ENCODE measurements at places on chromosomes 1 and 21.

GRCh38 chr1:36475341-36475740 is 7.4 kb downstream of the CSF3R start:
- DNase-seq: no peak

DNA sequence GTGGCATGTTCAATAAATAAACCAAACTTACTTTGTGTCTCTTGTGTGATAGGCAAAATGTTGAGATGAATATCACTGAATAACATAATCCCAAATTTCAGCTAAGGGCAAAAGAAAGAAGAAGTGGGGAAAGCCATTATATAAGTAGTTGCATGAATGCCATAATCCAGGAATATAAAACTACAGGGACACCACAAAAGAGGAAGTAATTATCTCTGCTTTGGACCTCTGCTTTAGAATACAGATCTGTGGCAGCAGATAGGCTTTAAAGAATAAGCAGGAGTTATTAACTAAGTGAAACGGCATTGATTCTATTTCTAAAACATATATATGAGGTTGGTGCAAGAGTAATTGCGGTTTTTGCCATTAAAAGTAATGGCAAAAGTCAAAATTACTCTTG is 288.5 kb upstream of the SNX7 start:
- no peak for DNase-seq

DNA sequence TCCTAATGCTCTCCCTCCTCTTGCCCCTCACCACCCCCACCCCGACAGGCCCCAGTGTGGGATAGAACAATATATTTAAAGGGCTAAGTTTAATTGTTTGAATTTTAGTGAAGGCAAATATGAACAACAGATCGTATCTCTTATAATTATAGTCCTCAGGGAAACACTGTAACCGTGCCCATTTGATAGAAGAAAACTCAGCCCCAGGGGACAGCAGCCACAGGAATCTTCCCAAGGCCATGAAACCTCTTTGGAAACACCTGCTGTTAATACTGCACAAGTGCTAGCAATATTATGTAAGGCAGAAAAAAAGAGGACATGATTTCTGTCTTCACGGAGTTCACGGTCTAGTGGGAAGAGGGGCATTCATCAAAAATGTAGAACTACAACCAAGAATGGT is 142.2 kb downstream of the URB2 start:
- DNase-seq: no peak

GRCh38 chr1:37391211-37392011 is 83.0 kb upstream of the ZC3H12A start:
- peak; percentile 56 for DNase-seq

DNA sequence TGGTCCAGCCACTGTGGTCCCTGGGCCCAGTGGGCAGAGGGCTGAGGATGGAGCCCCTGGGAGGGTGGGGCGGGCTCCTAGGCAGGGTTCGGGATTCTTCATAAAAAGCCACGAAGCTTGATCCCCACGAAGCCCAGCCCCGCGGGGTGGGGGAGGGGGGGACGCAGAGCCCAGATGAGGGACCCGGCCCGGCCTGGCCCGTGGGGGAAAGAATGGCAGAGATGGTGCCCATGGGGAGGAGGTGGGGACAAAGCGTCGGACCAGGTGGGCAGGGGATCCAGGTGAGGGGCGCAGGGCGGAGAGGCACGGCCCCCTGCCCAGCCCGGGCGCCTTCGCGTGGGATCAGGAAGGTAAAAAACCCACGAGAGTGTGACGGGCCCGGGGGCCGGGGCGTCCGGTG is 6.0 kb upstream of the SMIM12 start:
- no peak for DNase-seq

- no peak for DNase-seq
Observed at GRCh38 chr1:43618521-43619313, 31.2 kb upstream of the KDM4A start.

DNA sequence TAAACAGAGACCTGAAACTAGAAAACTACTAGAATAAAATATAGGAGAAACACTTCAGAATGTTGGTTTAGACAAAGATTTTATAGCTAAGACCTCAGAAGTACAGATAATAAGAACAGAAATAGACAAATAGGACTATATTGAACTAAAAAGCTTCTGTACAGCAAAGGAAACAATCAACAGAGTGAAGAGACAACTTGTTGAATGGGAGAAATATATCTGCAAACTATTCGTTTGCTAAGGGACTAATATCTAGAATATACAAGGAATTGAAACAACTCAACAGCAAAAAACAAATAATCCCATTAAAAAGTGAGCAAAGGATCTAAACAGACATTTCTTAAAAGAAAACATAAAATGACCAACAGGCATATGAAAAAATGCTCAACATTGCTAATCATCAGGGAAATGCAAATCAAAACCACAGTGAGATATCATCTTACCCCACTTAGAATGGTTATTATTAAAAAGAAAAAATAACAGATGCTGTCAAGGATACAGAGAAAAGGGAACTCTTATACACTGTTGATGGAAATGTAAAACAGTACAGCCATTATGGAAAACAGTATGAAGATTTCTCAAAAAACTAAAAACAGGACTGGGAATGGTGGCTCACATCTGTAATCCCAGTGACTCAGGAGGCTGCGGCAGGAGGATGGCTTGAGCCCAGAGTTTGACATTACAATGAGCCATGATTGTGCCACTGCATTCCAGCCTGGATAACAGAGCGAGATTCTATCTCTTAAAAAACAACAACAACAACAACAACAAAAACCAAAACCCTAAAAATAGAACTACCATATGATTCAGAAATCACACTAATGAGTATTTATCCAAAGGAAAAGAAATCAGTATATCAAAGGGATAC is 37.3 kb upstream of the ZSWIM5 start:
- no peak for DNase-seq

- DNase-seq: peak; percentile 54
Observed at GRCh38 chr21:16194788-16195537, 465.2 kb downstream of the USP25 start.

GRCh38 chr21:25967181-25967900 is 203.2 kb downstream of the APP start:
- no peak for DNase-seq

- no peak for DNase-seq
Observed at GRCh38 chr1:220149742-220150141, 55.8 kb downstream of the IARS2 start.

DNA sequence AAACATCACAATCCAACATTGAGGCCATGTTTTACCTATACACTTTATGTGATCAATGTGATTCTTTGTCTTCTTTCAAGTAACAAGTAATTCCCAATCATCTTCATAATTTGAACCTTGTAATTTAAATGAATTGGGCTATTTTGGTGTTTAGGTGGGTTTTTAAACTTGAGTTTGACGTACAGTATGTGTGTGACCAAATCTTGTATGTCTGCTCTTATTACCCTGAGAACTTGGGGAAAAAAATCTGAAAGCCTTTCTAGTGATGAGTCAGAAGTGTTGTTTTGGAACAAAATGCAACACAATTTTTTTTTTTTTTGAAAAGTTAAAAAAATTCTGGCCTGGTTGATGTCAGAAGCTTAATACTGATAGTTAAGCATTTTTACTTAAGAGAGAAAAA is 68.5 kb downstream of the HHAT start:
- DNase-seq: no peak

DNA sequence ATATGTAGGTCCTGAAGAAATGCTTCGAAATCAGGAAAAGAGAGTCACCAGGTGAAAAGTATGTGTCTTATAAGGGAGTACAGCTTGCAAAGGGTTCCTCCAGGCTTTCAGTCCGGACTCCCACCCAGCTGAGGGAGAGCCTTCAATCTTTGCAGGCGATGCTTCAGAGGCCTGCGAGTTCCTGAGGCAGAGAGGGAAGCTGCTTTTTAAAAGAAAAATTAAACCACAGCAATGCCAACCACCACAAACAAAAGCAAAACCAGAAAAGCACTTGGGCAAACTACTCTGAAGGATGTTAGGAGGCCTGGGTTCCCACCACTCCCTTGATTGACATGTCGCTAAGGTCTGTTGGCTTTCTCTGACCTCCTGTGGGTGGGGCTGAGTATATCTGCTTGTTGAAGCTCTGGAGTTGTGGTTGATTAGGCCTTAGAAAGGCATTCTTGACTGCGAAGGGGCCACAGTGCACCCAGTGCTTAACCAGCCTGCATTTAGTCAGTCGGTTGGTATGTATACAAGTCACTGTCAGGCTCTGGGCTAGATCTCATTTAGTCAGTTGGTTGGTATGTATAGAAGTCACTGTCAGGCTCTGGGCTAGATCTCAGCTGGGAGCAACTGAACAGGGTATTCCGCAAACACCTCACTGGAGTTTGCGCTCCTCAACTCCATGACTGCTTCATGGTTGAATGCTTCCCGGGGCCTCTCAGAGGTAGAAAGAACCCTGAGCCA is 1.2 kb downstream of the NIPAL3 start:
- DNase-seq: no peak

DNA sequence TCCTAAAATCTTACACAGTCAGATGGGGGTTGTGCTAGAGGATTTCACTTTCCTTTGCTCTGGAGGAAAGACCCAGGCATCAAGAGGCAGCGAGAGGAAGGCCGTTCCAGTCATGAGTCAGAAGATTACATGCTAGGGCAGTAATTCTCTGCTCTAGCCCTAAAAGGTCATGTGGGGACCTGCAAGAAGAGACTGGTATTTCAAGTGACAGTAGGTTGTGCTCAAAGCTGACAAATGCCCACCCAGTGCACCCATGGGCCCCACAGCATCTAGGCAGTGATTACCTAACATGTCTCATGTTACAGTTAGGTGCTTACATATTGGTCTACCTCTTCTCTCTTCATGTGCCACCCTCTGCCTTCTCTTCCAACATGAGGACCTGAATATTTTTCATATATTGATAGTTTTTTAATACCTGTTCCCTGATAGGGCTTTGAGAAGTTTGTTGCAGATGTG is 99.7 kb upstream of the BEND5 start:
- DNase-seq: no peak

- no peak for DNase-seq
Observed at GRCh38 chr1:44661781-44662682, 12.2 kb downstream of the TMEM53 start.

DNA sequence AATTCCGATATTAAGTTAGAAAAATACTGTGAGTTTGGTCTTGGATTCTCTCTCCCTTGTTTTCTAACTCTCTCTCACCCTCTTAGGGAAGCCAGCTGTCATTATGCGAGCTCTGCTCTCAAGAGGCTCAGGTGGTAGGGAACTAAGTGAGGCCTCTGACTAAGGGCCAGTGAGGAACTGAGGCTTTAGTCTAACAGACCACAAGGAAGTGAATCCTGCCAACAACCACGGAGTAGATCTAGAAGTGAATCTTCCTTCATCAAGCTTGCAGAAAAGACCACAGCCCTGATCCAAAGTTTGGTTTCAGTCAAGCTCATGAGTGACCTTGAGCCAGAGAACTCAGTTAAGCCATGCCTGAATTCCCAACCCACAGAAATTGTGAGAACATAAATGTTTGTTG is 180.1 kb upstream of the PRMT6 start:
- DNase-seq: no peak
